ENCODE measurements at places on chromosomes 7 and 10. TPM values are rescaled to one million over a fixed set of nuclear protein-coding genes. Genes with fewer than 3 reads are reported as not detected.

Gene NPSR1
- not detected for total RNA-seq

GRCh38 chr7:94374231-94374630 lies 20.5 kb upstream of the COL1A2 start:
- peak; percentile 95 for DNase-seq

DNA sequence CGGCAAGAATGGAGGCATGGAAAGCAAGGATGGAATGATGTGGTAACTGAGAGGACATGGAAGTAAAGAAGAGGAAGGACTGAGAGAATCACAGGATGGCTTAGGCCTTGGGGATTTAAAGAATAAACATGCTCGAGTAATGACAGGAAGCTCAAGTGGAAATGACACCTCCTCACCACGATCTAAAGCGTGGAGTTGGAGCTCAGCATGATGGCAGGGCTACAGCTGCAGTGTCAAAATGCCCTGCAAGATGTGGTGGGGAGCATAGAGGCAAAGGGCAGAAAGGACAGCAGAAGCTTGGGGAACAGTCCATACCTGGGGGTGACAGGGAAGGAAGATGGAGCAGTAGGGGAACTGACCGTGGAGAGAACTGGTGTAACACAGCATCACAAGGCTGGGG lies 229.5 kb upstream of the PLXNA4 start:
- DNase-seq: no peak

DNA sequence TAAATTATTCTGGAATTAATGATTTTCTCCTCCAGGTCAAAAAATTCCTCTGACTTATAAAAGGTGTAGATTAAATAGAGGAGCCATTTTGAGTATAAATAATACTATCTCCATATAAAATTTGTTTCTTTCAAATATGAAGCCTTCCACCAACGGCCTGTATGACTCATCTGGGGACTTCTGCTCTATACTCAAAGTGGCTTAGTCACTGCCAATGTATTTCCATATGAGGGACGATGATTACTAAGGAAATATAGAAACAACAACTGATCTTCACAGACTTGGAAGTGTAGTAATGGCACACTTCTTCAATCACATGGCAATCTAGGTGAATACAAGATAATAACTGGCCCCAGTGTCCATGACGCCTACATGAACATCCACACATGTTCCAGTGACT lies 335.6 kb upstream of the HGF start:
- no peak for DNase-seq

Gene CDC14C
- not detected for total RNA-seq

Gene HOXA3
- total RNA-seq: 20.8 TPM

GRCh38 chr10:80444646-80445319 lies 9.3 kb upstream of the TSPAN14 start:
- peak; percentile 85 for DNase-seq

- DNase-seq: peak; percentile 84
Measured at GRCh38 chr10:80202934-80203834, 2.2 kb downstream of the ANXA11 start.

DNA sequence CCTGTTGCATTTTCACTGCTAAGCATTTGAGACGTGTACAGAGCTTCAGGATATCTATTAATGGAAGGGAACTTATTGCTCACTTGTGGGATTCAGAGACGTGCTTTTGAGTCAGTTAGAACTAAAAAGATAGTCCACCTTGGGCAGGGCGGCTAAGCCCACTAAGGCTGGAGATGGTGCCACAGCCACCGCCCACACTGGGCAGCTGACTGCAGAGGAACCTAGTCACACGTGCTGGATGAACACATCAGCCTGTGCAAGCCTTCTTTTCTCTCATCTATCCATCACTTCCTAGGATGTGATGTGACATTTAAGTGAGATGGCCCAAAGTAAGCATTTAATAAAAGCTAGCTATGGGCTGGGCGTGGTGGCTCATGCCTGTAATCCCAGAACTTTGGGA lies 78.0 kb downstream of the PTPRE start:
- DNase-seq: peak; percentile 68

Gene KCNIP2
- 3.9 TPM for total RNA-seq

Gene NOBOX
- not detected for total RNA-seq

Gene RBM20
- total RNA-seq: 11.2 TPM

Gene SLC13A1
- not detected for total RNA-seq

- DNase-seq: no peak
Measured at GRCh38 chr10:117830787-117831212, 215.9 kb downstream of the RAB11FIP2 start.

DNA sequence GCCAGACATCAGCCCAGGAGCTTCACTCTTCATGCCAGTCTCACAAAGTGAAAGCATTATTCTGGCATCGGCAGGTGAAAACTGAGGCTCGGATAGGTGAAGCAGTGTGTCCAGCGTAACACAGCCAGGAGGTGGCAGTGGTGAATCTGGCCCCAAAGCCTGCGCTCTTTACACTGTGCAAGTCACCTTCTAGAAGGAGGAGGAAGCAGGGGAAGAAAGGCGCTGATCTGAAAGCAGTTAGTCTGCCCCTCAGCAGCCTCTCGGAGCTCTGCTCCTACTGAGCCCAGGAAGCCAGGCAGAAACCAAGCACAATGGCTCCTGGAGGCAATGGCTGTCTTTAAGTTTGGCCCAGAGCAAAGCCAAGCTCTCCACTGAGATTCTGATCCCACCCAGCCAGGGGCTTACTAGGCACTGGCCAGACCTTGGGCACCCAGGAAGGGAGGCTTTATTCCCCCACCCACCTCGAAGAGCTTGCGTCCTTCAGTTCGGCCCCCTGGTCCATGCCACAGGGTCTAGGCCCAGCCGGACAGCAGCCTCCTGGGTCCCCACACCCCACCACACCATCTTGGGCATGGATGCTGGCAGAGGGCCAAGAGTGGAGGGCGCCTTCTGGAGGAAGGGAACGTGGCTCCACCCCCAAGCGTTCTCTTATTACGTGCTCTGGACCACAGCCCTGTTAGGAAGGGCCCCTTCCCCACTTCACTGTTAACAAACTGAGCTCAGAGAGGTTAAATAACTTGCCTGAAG lies 104.5 kb downstream of the GRID1 start:
- no peak for DNase-seq

GRCh38 chr10:121462955-121463354 lies 135.3 kb downstream of the FGFR2 start:
- no peak for DNase-seq

Gene RP9
- 13.8 TPM for total RNA-seq

DNA sequence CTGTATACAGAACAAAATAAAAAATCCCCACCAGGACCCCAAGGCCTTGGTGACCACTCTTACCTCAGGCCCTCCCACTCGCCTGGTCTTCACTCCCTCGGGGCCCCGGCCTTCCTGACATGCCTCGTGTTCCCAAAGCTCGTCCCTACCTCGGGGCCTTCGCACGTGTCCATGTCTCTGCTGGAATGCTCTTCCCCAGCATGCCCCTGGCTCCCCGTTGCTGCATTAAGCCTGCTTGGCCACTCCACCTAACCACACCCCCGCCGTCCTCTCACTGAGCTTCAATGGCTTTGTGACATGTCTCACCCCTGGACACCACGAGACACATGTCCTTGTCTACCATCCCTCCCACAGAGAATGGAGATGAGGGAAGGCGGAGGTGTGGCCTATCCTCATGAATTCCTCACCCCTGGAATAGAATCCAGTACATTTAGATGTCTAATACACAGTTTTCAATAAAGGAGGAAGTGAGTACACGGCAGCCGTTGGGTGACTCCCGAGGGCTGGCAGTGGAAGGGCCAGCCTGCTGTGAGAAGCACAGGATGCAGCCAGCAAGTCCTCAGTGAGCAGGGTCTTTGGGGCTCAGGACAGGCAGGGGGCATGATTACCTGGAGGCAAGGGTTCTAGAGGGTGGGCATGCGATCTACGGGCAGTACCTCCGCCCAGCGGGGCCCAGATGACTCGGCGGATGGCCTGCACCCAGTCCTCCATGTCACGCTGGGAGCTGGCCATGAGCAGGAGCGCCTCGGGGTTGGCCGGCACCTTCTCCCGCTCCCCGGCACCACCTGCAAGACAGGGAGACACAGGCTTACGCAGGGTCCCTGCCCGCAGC lies 125.7 kb downstream of the ARHGAP22 start:
- no peak for DNase-seq

DNA sequence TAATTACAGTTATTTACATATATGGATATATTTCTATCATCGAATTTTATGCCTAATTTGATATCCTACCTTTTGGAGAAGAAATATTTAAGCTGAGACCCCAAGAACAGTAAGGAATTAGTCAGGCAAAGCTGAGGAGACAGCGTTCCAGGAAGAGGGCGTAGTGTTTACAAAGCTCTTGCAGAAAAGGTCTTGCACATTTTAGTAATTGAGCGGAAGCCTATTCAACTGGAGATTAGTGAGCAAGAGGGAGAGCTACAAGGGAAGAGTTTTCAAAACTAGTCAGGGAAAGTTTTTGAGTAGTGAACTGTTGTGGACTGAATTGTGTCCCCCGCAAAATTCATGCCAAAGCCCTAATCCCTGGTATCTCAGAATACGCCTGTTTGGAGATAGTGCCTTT lies 26.5 kb upstream of the POU6F2 start:
- DNase-seq: no peak

Gene UCN3
- not detected for total RNA-seq

- no peak for DNase-seq
Measured at GRCh38 chr10:62270020-62270419, 1.4 kb upstream of the RTKN2 start.

DNA sequence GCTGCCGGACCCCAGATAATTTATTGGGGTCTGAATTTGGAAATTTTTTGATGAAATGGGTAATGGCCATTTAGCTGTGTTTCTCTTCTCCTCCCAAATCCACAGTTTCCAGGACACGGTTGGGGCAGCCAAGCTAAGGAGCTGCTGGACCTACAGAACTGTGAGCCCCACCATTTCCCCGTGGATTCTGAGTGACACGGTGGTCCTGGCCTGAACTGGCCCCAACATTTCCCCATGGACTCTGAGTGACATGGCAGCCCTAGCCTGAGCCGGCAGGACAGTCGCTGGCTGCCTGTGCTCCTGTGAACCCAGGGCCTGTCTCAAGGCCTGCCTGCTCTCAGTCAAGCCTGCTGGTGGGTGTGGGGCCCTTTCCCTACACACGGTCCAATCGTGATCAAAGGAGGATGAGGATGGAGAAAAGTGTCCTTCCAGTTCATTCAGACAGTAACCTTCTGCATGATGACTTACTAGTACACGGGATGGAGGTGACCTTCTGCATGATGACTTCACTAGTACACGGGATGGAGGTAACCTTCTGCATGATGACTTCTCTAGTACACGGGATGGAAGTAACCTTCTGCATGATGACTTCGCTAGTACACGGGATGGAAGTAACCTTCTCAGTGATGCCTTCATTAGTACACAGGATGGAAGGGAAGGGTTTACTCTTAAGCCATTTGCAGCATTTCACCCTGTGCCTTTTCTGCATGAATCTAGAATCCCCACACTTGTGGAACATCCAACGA lies 359.9 kb downstream of the GLRX3 start:
- no peak for DNase-seq

DNA sequence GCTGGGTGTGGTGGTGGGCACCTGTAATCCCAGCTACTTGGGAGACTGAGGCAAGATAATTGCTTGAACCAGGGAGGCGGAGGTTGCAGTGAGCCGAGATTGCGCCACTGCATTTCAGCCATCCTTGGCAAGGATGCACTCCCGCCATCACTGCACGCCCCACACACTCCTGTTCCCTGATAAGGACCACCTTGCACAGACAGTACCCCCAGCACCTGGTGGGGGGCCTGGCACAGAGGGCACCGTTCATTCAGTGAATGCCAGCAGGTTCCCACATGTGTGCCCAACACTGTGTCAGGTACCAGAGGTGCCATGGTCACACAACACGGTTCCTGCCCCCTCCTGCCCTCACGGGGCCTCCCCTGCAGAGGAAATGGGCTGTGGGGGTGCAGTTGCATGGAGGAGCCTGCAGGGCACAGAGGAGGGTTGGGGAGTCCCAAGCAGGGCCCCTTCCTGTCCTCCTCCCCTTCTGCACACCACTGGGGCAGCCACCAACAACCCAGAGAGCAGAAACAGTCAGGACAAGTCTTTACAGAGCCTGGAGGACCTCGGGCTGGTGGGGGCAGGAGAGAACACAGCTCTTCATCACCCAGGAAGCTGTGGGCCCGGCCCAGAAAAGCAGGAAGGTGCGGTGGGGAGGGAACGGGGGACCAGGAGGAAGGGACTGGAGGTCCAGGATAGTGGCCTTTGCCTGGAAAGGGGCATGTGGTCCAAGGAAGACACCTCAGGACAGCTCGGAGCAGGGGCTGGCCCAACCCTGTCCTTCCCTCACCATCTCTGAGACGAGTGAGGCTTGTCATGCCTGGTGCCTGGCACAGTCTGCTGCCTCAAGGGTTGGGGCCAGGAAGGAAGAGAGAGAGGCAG lies 7.1 kb downstream of the CRYGN start:
- DNase-seq: no peak

DNA sequence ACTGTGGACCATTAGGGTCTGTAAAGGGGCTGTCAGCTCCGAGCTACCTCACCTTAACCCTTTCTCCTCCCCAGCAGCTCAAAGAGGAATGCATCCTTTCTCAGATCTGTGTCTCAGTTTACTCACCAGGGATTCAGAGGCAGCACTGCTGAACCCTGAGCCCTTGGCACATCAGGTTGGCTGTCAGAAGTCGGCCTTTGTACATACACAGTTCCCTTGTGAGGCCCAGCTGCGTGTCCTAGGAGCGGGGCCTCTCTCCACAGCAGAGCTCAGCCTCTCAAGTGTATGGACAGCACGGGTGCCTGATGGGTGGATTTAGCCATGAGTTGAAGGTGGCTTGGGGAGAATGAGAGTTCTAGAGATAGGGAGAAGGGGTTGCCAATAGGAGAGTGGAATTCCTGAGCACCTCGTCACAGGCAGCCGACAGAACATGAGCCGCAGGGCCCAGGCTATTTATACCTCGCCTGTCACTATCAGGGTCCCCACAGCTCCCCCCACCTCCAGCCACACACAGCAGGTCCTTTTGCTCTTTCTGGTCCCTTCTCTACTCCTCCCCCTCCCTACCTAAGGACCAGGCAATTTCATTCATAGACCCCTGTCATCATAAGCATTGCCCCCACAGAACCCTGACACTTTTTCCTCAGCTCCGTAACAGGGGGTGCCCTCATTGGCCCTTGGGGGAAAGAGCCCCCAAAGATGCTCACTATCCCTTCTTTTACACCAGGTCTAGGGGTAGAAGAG lies 2.1 kb upstream of the FLNC start:
- peak; percentile 85 for DNase-seq

Gene HOXA5
- 11.8 TPM for total RNA-seq

GRCh38 chr7:80591654-80592053 lies 46.8 kb upstream of the CD36 start:
- DNase-seq: no peak

Gene ABCB4
- total RNA-seq: 3.1 TPM

Gene MYL10
- total RNA-seq: not detected

All from aorta (tissue), 5 donors.